HepG2 (cell line): ENCODE measurements at places on chromosomes 16 and 17. TPM values are rescaled to one million over a fixed set of nuclear protein-coding genes. Genes with fewer than 3 reads are reported as not detected.
A peak's percentile ranks its signal among the peaks of the same experiment; 100 is the strongest.

The VAC14 gene
- polyA plus RNA-seq, result 23.5 and 26.0 TPM in 2 replicates

The FLCN gene
- polyA plus RNA-seq, result 16.6 and 20.2 TPM in 2 replicates

DNA sequence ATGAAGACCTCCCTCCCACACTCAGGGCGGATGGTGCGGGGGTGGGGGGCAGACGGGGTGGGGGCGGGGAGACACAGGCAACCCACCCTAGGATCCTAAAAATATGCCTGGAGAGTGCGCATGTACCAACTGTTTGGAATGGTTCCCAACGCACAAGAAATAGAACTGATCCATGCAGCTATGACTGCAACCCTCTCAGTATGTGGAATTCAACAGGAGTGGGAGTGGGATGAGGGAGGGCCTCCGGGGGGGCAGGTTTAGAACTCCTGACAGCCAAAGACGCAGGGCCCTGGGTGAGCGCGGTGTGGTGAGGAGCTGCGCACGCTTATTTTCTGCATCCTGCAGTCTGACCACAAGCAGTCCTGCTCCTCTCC lies 1.1 kb upstream of the P2RX5 start:
- H3K36me3 ChIP-seq, result no peaks in the 10 kb centered on the region
- no peak for DNase-seq
- H3K27me3 ChIP-seq, result no peaks in the 10 kb centered on the region
- no peak overlapping the region for H3K4me3 ChIP-seq
- no peak overlapping the region for H3K27ac ChIP-seq

DNA sequence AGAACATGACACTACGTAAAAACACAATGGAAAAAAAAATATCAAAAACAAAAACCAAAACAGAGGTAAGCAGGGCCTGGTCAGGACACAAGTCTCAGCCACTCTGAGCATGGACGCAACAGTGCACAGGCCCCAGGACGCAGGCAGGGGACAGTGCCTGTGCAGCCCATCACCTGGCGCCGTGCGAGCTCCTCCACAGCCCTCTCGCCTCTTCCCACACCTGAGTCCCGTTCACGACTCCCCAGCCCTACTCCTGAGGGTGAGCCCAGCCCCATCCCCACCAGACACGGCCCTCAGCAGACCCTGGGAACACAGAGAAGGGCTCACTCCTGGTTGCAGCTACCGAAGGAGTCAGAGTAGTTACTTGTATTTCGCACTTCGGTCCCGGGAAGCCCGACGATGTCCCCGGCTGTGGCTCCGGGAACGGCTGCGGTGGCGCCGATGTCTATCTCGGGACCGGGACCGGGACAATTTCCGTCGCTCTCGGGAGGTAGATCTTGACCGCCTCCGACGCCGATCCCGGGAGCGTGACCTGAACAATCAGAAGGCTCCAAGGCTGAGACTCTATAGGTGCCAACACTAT lies 9.4 kb downstream of the HBQ1 start:
- peaks cover 33% of the 10 kb centered on the region for H3K36me3 ChIP-seq
- H3K4me3 ChIP-seq, result no peak overlapping the region
- no peak overlapping the region for H3K27ac ChIP-seq

The TM4SF5 gene
- polyA plus RNA-seq, result 126 and 152 TPM in 2 replicates

DNA sequence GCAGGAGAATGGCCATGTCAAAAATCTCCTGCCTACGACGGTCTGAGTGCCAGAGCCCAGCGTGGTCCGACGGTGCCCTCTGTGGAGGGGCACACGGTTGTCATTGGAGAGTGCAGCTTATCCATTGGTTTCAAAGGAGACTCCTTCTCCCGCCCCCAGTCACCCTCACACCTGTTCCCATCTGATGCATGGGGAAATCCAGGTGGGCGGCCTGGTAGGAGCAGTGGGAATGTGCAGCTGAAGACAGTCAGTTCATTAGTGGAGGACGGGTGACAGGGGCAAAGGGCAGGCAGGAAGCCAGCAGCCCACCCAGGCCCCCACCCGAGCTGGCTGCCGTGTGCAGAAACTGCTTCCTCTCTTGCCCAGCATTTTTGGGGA lies 162.3 kb downstream of the IRF8 start:
- no peak for DNase-seq
- no peak overlapping the region for H3K4me3 ChIP-seq
- no peaks in the 10 kb centered on the region for H3K4me1 ChIP-seq
- H3K27ac ChIP-seq, result no peak overlapping the region
- no peaks in the 10 kb centered on the region for H3K36me3 ChIP-seq

GRCh38 chr16:55660828-55661227 lies 5.0 kb downstream of the SLC6A2 start:
- peaks cover 5% of the 10 kb centered on the region; the same call in 1 of the 3 replicates for H3K27me3 ChIP-seq
- no peaks in the 10 kb centered on the region for H3K36me3 ChIP-seq
- no peak overlapping the region for H3K4me3 ChIP-seq
- H3K4me1 ChIP-seq, result peaks cover 51% of the 10 kb centered on the region
- no peak overlapping the region for H3K27ac ChIP-seq

- no peak overlapping the region for H3K27ac ChIP-seq
- H3K36me3 ChIP-seq, result no peaks in the 10 kb centered on the region
Measured at GRCh38 chr16:50272687-50273381, 6.5 kb downstream of the ADCY7 start.

The FOXN1 gene
- 0.01 TPM in 1 of 2 replicates, not detected in the other for polyA plus RNA-seq

- no peaks in the 10 kb centered on the region for H3K27me3 ChIP-seq
- H3K27ac ChIP-seq, result no peak overlapping the region
- H3K4me1 ChIP-seq, result peaks cover 22% of the 10 kb centered on the region
- no peak for DNase-seq
- no peak overlapping the region for H3K4me3 ChIP-seq
Measured at GRCh38 chr17:31448467-31449077, 57.1 kb downstream of the RAB11FIP4 start.

DNA sequence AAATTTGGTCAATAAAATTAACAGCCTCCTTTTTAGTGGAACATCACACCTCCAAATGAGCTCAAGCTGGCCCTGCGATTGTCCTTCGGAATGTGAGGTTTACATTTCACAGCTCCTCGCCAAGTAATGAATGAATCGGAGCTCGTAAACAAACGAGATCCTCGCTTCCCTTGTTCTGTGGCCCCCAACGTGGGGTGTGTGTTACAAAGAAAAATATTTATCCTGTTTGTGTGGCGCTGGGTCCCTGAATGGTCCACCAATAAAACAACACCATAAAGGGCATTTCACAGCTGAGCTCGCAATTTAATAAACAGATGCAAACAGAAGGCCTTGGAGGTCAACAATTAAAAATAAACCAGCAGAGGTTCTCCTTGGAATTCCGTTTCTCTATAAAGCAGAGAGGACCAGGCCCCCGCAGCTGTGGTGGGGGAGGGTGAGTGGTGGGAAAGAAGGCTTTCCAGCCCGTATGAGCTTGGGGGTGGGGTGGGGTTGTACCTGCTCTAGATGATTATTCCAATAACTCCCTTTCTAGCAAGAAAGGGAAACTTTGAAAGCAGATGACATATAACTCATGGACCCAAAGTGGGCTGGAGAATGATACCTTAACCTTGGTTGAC lies 393.9 kb upstream of the SALL1 start:
- H3K4me3 ChIP-seq, result no peak overlapping the region
- no peaks in the 10 kb centered on the region for H3K36me3 ChIP-seq
- peaks cover 3% of the 10 kb centered on the region; the same call in 1 of the 3 replicates for H3K27me3 ChIP-seq
- H3K4me1 ChIP-seq, result no peaks in the 10 kb centered on the region
- no peak for DNase-seq
- no peak overlapping the region for H3K27ac ChIP-seq

The SLC13A2 gene
- polyA plus RNA-seq, result 0.07 TPM in 1 of 2 replicates, not detected in the other

- peaks cover 15% of the 10 kb centered on the region for H3K4me1 ChIP-seq
- H3K36me3 ChIP-seq, result no peaks in the 10 kb centered on the region
- H3K4me3 ChIP-seq, result peak overlapping the region; percentile 69
Measured at GRCh38 chr17:6070913-6071511, 833 bp downstream of the WSCD1 start.

DNA sequence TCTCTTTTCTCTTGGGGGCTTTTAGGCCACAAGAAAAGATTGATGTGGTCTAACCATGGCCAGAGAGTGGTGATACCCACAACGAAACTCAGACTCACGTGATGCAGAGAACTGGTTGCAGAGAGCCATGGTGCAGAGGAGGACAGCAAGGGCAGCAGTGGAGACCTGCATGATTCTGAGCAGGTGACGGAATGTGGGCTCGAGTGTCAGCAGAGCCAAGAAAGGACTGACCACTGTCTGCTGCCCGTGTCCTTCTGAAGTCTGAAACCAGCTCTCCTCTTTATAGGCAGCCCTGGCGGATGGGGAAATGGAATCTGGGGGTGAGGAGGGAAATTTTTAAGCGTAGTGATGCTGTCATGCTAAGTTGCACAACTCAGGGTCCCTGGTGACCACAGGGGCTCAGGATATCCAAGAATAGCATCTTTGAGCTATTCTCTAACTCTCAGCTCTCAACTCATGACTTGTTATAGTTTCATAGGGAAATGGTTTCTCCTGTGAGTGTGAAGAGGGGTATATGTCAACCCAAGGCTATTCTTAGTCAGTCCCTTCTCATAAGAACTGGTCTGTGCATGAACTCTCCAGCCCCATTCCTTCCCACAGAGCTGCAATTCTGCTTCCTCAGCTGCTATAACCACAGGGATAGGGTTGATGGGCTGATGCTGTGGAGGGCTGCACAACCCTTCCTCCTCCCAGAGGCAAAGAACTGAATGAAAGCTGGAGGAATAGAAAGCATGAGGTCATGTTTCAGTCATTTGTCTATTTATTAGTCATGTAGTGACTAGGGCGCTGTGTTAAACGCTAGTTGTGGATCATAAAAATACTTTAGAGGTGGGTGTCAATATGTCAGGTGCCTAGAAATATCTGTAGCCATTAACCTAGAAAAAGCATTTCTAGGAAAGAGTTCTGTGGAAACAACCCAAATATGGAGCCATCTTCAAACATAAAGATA lies at the start of gene CCL3:
Gene CCL3, minus strand, starts transcription at position 256 of the 949 bp plus-strand sequence. Its CDS starts 85 bp downstream, at position 171.
- no peak within 1 kb of the TSS for H3K4me3 ChIP-seq
- no peaks in the 10 kb centered on the region for H3K27me3 ChIP-seq
- H3K36me3 ChIP-seq, result no peaks in the 10 kb centered on the region
- no peaks in the 10 kb centered on the region for H3K4me1 ChIP-seq
- no peak for DNase-seq
- no peak within 1 kb of the TSS for H3K27ac ChIP-seq

The KCNJ16 gene
- polyA plus RNA-seq, result not detected in 2 replicates

- no peak for DNase-seq
- no peaks in the 10 kb centered on the region for H3K4me1 ChIP-seq
- no peaks in the 10 kb centered on the region for H3K27me3 ChIP-seq
- H3K4me3 ChIP-seq, result no peak overlapping the region
- peaks cover 97% of the 10 kb centered on the region for H3K36me3 ChIP-seq
Measured at GRCh38 chr17:78812855-78813254, 27.8 kb downstream of the USP36 start.

- no peak overlapping the region for H3K4me3 ChIP-seq
- H3K27me3 ChIP-seq, result no peaks in the 10 kb centered on the region
- H3K4me1 ChIP-seq, result no peaks in the 10 kb centered on the region
- H3K36me3 ChIP-seq, result peaks cover 18% of the 10 kb centered on the region
- H3K27ac ChIP-seq, result no peak overlapping the region
- no peak for DNase-seq
Measured at GRCh38 chr16:28473714-28474265, 1.7 kb upstream of the NPIPB7 start.

DNA sequence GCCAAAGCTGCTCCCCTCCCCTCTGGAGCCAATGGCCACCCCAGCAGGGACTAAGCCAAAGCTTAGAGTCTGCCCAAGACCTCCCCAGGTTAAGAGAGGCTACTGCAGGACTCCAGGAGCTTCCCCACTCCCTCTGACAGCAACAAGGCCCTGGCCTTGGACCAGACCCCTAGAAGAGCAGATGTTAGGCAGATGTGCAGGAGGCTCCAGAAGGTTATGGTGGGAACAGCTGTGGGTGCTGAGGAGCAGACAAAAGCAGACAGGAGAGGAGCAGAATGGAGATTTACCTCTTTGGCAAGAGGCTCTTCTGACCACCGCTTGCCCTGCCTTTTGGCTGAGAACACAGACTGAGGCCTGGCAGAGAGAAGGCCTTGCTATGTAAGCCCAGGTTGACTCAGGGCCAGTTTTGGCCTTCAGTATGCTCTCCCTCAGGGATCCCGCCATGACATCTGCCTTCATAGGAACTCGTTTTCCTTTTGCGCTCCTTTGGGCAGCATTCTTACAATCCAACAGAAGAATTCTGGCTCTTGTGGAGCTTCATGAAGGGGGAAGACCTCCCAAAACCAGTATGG lies 113.0 kb downstream of the RBFOX3 start:
- H3K4me3 ChIP-seq, result no peak overlapping the region
- H3K27me3 ChIP-seq, result peaks cover 27% of the 10 kb centered on the region; the same call in 2 of the 3 replicates
- H3K36me3 ChIP-seq, result no peaks in the 10 kb centered on the region
- DNase-seq, result no peak
- no peaks in the 10 kb centered on the region for H3K4me1 ChIP-seq

The ALOX12B gene
- polyA plus RNA-seq, result 0.13 TPM in 1 of 2 replicates, not detected in the other

GRCh38 chr16:56798955-56799354 lies 66.1 kb upstream of the SLC12A3 start:
- H3K27ac ChIP-seq, result no peak overlapping the region
- no peak overlapping the region for H3K4me3 ChIP-seq
- H3K4me1 ChIP-seq, result peaks cover 25% of the 10 kb centered on the region
- DNase-seq, result no peak
- H3K27me3 ChIP-seq, result no peaks in the 10 kb centered on the region
- peaks cover 2% of the 10 kb centered on the region; the same call in 2 of the 3 replicates for H3K36me3 ChIP-seq

- no peaks in the 10 kb centered on the region for H3K36me3 ChIP-seq
- H3K4me1 ChIP-seq, result no peaks in the 10 kb centered on the region
- no peak overlapping the region for H3K27ac ChIP-seq
- H3K27me3 ChIP-seq, result peaks cover 14% of the 10 kb centered on the region; the same call in 1 of the 3 replicates
Measured at GRCh38 chr16:49027420-49027819, 254.2 kb downstream of the CBLN1 start.

- no peaks in the 10 kb centered on the region for H3K27me3 ChIP-seq
- no peak overlapping the region for H3K27ac ChIP-seq
- H3K36me3 ChIP-seq, result no peaks in the 10 kb centered on the region
- H3K4me3 ChIP-seq, result no peak overlapping the region
- no peak for DNase-seq
- peaks cover 41% of the 10 kb centered on the region for H3K4me1 ChIP-seq
Measured at GRCh38 chr17:76644995-76645394, 1.4 kb upstream of the ST6GALNAC1 start.

- no peaks in the 10 kb centered on the region for H3K27me3 ChIP-seq
- DNase-seq, result no peak
- H3K27ac ChIP-seq, result no peak overlapping the region
- no peaks in the 10 kb centered on the region; the same call in 2 of the 3 replicates for H3K36me3 ChIP-seq
- peaks cover 98% of the 10 kb centered on the region for H3K4me1 ChIP-seq
Measured at GRCh38 chr17:72467841-72468653, 347.2 kb downstream of the SOX9 start.

The KRTAP1-5 gene
- polyA plus RNA-seq, result 0.07 and 0.09 TPM in 2 replicates
